ENCODE measurements at places on chromosomes 4 and X.

GRCh38 chr4:117996891-117997290, 37.4 kb upstream of the NDST3 start:
- H3K4me1 ChIP-seq = no peaks in the 10 kb centered on the region
- no peaks in the 10 kb centered on the region for H3K36me3 ChIP-seq
- H3K27ac ChIP-seq = no peak overlapping the region
- H3K4me3 ChIP-seq = no peak overlapping the region
- peaks cover 2% of the 10 kb centered on the region for H3K27me3 ChIP-seq

DNA sequence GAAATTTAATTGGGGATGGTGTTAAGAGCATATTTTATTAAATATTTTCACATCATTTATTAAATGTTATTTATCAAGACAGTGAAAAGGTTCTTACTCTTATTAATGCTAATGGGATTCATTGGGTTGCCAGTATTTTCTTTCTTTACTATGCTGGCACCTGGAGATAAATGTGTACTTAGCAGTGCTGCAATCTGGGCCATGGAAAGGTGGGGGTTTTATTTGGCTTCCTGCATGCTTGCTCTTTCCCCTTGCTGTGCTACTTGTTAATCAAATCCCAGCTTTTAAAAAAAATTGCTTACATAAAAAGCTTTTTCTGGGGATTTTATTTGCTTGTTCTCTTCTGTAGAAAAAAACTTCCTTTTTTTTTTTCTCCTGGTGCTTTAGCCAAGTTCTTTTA, 48.3 kb downstream of the ZAR1 start:
- H3K4me1 ChIP-seq = no peaks in the 10 kb centered on the region
- H3K27me3 ChIP-seq = no peaks in the 10 kb centered on the region
- no peak for DNase-seq

DNA sequence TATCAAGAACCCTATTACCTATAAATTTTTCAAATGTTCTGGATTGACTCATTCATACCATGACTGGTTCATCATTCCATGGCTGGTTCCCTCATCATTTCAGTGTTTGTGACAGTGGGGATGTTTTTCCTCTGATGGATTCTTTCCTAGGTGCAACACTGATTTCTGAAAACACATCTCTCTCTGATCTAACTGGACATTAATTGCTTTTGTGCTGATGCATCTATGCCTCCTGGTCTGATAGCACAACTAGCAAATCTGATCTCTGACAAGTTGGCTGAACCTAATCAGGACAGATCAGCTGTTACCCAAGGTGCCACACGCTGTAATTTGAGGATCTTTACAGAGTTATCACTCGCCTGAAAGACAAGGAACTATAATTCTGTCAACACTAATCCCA, 140.2 kb downstream of the LDB2 start:
- no peak overlapping the region for H3K4me3 ChIP-seq
- H3K4me1 ChIP-seq = no peaks in the 10 kb centered on the region
- H3K36me3 ChIP-seq = no peaks in the 10 kb centered on the region
- H3K27ac ChIP-seq = no peak overlapping the region
- no peak for DNase-seq
- H3K27me3 ChIP-seq = no peaks in the 10 kb centered on the region

GRCh38 chrX:3576886-3577501, 136.5 kb downstream of the PRKX start:
- no peak overlapping the region for H3K4me3 ChIP-seq
- DNase-seq = no peak
- no peaks in the 10 kb centered on the region for H3K27me3 ChIP-seq
- no peak overlapping the region for H3K27ac ChIP-seq

DNA sequence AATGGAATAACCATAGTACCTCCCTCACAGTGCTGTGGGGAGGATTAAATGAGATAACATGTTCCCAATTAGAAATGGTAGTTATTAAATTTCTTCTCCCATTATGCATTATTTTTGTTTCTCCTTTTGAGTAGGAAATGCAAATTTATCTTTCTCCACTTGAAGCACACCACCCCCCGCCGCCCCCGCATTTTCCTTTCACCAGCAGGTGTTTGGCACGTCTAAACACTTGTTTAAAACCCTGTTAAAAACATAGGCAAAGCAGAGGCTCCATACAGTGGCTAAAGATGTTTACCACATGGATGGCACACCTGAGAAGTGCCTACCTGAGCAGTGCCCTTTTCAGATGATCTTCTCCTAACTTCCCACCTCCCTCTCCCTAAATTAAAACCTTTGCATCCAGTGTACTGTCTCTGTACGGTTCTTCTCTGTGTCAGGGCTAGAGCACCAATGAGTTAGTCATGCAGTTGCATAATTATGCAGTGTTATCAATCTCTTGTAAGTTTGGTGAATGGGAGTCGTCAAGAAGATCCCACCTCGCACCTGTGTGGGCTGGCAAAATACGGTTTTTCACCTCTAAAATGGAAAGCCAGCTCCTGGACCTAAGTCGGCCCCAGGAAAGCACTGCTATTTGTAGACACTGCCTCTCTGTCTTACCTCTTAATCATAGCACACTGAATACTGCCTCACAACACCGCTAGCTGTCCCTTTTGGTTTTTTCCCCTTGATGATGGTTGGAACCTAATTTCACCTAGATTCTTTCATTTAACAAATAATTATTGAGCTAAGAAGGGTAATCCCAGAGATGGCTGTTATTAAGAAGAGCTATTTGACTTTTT, 122.0 kb downstream of the CT47B1 start:
- DNase-seq = peak; percentile 26
- H3K4me3 ChIP-seq = peak overlapping the region; percentile 37
- peaks cover 57% of the 10 kb centered on the region for H3K4me1 ChIP-seq
- H3K36me3 ChIP-seq = no peaks in the 10 kb centered on the region
